ENCODE measurements at places on chromosomes 5 and 9.

DNA sequence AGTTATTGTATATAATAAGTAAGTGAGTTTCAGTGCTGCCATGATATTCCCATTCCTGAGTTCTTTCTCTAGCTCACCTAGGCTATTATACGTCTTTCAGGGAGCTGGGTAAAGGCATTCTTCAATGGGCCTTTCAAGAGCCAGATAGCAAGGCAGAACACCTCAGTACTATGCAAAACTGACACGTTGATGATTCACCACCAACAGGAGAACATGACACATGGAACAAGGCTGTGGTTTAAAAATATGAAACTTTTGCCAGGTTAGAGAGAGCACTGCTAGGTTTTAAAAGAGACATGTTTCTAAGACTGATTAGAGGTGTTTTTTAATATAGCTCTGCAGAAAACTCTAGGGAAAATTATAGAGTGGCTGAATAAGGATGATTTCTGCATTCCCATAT is 95.9 kb downstream of the UGCG start:
- no peak for DNase-seq

GRCh38 chr5:175354964-175355363 is 89.0 kb downstream of the DRD1 start:
- no peak for DNase-seq

- no peak for DNase-seq
Observed at GRCh38 chr5:32021771-32022170, 152.3 kb downstream of the GOLPH3 start.

DNA sequence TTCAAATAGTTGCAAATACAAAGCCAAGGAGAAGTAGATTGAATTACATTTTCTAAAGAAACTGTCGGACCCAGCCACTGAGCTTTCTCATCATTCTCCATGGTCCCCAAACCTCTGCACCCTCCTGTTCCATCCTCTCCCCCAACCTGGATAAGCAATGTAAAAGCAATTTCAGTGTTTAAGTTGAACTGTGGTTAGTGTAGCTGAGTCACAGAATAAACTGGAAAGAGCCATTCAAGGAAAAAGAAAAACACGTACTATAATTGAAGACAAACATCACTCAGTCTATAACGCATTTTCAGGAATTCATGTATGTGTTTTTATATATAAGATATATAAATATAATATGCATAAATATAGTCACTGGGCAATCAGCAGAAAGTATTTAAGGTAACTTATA is 54.1 kb upstream of the TMEM161B start:
- no peak for DNase-seq

- DNase-seq, result no peak
Observed at GRCh38 chr5:68873198-68873597, 220.6 kb upstream of the SLC30A5 start.
